DND-41 (cell line): ENCODE measurements at places on chromosomes 3 and 15.
A peak's percentile ranks its signal among the peaks of the same experiment; 100 is the strongest.

DNA sequence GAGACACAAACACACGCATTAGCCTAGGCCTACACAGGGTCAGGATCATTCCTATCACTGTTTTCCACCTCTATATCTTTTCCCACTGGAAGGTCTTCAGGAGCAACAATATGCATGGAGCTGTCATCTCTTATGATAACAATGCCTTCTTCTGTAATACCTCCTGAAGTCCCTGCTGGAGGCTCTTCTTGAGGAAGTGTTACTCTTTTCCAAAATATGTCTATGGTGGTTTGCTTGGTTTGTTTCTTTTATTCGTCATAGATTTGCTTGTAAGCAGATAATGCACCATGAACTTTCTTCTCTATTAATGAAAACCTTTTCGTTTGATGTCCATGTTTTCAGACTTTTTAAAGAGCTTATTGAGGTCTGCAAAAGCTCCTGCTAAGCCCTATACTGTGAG is 109.3 kb downstream of the GMPS start:
- no peak for DNase-seq

GRCh38 chr3:193711523-193711963 is 118.5 kb downstream of the OPA1 start:
- no peak for DNase-seq

DNA sequence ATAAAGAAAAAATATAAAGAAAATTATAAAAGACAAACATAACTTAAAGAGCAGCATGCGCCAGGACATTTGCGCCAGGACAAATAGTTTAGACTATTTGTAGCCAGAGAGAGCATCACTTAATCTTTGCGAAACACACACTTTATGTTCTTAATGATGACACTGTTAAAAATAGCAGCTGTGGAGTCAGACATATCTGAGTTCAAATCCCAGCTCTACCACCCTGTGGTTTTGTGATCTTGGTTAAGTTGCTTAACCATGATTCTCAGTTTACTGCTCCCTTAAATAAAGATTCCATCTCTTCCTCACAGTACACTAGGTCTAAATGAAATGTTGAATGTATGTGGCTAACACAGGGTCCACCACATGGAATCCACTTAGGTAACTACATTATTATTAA is 31.4 kb downstream of the KCNMB2 start:
- DNase-seq: no peak

DNA sequence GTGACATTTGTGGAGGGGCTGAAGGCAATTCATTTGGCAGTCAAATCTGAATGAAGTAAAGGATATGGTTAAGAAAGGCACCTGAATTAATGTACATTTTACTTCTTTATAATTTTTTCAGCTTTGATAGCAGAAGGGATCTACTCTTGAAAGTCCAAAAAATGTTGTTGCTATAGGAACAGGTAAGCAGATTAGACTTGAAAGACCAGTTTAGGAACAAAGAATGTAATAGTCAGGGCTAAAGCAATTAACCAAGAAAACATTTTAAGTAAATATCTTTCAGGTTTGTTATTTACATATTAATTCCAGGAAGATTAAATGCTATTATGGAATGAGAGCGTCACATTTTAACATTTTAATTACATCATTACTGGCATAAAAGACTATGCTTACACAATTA is 1.1 kb downstream of the ATP13A4 start:
- no peak for DNase-seq

GRCh38 chr3:133121450-133121849 is 83.3 kb downstream of the TMEM108 start:
- no peak for DNase-seq

GRCh38 chr3:125098611-125099291 is 43.0 kb upstream of the HEG1 start:
- no peak for DNase-seq

GRCh38 chr15:71752604-71753289 is 57.6 kb upstream of the NR2E3 start:
- no peak for DNase-seq

DNA sequence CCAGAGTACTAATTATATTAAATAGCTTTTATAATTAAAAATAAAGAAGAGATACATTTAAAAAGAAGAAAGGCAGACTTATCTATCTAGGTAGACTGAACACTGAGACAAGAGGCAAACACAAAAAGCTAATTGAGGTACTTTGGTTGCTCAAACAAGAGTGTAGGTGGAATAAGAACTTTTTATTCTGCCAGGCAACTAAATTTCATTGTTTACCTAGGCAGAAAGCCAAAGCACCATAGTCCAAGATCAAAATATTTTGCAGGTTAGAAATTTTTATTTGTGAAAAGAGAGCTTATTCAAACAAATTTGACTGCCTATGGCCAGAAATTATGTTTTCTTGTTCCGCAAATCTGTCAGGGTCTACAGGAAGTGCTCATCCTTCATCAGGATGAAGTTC is 499.6 kb upstream of the GBE1 start:
- no peak for DNase-seq

DNA sequence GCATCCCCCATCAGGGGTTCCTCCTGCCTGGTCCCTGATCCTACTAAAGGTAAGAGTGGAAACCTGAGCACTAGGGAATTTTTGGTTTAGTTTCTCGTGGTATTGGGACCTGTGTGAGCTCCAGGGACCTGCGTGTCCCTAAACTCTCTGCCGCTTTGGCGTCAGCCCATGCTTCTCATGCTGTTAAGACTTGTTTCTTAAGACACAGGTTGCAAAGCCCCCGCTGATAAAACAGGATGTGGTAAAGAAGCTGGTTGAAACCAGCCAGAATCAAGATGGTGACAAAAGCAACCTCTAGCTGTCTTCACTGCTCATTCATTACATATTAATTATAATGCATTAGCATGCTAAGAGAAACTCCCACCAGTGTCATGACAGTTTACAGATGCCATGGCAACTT is 64.6 kb downstream of the LYZL4 start:
- peak; percentile 23 for DNase-seq

DNA sequence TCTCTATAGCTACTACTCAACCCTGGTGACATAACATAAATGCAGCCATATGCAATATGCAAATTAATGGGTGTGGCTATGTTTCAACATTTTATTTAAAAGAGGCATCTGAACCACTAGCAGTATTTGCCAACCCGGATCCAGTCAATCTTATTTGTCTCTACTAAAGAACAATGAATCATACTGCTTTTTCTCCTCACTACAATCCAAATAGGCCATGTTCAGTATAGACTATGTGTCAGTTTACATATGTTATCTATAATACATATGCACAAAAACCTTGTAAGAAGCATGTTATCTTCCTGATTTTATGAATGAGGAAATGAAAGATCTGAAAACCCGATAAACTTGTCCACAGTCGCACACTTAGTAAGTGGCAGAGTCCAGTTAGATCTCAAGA is 125.7 kb downstream of the STAG1 start:
- no peak for DNase-seq

- no peak for DNase-seq
Measured at GRCh38 chr3:58612830-58613229, 35.6 kb upstream of the FAM107A start.

DNA sequence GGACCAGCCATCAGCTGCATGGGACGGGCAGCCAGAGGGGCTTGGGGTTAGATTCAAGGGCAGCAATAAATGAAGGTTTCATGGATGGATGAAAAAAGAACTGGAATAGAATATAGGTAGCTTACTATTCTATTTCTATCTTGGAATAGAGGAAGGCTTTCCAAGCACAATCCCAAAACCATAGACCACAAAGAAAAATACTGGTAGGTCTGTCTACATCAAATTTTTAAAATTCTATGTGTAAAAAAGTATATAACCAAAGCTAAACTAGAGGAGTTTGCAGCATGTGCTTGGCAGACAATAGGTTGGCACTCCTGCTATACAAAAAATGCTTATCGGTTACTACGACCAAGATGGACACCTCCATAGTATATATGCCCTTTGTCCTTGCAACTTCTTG is 7.2 kb upstream of the FBLN2 start:
- no peak for DNase-seq

DNA sequence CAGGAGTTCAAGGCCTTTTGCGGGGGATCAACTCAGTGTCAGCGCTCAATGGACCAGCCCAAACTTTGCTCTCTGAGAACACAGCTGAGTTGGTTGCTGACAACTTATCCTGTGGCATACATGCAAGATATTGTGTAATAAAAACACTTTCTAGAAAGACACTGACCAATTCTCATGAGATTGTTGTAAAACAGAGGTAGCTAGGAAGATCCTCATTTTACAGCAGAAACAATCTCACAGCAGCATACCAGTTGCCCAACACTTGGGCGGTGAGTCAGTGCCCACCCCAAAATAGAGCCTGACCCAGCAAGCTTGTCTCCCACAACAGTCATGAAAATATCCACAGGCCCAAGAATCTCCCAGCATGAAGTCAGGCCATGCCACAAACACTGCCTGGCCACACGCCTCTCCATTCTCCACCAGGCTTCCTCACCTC is 18.2 kb downstream of the KLHL6 start:
- DNase-seq: no peak

- no peak for DNase-seq
Measured at GRCh38 chr3:73164622-73165021, 103.2 kb downstream of the EBLN2 start.

DNA sequence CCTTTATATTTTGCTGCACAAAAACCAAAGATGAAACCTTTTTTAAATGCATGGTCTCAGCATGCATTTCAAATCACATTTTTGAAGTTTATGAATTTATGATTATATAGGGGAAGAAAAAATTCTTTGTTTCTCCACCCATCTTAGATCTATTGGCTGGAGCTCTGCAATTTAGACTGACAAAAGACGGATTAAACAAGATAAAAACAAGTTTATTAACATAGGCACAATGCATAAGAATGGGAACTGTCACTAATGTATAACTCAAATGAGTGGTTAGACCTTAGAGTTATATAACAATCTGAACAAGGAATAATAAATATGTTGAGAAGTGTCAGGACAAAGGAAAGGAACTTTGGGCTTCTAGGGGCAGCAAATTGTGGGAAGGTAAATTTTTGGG is 132.5 kb downstream of the SERPINI1 start:
- DNase-seq: no peak

DNA sequence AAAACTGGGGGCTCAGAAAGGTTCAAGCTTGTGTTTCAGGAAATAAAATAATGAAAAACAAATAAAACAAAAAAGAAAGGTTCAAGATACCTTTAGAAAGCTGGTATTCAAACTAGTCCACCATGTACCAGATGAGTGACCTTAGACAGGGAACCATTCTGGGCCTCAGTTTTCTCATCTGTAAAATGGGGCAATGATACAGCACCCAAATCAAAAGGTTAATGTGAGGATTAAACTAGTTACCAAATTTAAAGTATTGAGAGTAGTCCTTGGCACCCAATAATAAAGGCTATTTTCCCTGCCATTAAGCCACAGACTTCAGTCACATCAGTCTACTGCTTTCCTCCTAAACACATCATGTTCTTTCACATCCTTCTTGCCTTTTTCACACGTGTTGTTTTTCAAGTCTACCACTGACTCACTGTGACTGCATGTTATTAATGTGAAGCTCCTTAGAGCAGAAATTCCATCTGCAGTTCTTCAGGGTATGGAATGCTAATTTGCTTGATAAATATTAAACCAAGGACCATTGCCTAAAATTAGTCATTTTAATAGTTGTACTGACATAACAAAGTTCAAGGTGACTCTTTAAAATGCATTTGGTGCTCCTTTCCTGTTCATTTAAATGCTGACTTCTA is 19.9 kb downstream of the TAMM41 start:
- DNase-seq: no peak

DNA sequence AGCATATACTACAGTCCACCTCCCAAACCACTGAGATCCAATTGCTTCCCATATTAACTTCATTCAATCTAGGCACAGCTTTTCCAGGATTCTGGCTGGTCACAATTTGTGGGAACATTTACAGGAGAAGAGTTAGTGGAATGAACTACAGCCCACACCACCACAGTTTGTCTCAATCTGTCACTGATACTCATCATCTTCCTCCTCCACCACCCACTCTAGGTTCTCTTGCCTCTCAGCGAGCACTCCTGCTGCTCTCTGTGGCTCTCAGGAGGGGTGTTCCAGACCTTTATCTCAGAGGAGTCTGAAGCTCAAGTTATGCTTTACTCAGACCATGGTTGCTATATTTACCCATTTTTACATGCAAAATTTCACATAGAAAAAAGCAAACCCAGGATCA is 25.9 kb upstream of the PLA2G4D start:
- DNase-seq: no peak

DNA sequence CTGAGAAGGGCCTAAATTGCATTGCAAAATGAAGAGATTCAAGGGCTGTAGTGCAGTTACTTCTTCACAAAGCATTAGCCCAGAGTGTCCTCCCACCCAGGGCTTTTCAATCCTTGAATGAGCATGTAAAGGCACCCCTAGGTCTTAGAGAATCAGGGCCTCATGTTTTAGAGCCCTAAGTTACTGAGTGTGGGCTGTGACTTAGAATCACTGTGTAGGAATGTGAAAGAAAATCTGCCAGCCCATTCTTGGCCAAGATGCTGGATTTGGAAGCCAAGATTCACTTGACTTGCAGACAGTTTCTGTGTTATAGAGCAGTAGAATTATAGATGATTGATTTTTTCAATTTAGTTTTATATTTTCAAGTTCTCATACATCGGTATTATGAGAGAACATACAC is 153.2 kb downstream of the MYRIP start:
- no peak for DNase-seq

DNA sequence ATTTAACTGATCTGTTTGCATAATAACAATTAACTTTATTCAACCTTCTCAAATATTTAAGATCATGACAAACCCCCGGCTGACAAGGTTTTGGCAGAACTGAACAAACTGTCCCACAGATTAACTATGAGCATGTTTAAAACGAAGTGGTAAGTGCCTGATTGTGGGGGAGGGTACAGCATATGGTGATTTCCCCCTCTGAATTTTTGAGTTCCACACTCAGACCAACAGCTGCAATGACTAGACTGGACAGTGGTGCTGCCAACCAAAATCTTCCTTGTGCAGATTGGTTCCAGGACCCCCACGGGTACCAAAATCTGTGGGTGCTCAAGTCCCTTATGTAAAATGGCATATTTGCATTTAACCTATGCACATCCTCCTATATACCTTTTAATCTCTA is 449.5 kb downstream of the SHQ1 start:
- no peak for DNase-seq

DNA sequence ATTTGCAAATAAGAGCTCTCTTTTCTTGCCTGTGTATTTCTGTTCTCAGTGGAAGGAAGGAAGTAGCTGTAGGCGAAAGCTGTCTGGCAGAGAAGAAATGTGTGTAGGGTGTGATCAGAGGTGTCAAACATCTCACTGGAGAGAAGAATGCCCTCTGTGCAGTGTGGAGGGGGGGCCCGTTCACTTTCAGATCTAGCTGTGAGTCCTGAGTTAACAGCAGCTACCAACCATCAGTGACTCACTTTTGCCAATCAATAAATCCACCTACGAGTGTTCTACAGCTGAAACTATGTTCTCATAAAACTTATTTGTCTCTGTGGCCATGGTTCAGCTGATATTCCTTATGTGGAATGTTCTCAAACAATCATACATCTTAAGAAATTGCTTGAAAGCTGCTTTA is 103.7 kb downstream of the FRMD4B start:
- DNase-seq: no peak

- DNase-seq: no peak
Measured at GRCh38 chr3:185400866-185401265, 37.9 kb downstream of the MAP3K13 start.

GRCh38 chr15:83422081-83422480 is 25.1 kb upstream of the SH3GL3 start:
- DNase-seq: no peak
